ENCODE measurements at places on chromosomes 11 and 22. TPM values are rescaled to one million over a fixed set of nuclear protein-coding genes. Genes with fewer than 3 reads are reported as not detected.

- no peak for DNase-seq
Observed at GRCh38 chr11:48109046-48109666, 107.5 kb upstream of the OR4B1 start.

DNA sequence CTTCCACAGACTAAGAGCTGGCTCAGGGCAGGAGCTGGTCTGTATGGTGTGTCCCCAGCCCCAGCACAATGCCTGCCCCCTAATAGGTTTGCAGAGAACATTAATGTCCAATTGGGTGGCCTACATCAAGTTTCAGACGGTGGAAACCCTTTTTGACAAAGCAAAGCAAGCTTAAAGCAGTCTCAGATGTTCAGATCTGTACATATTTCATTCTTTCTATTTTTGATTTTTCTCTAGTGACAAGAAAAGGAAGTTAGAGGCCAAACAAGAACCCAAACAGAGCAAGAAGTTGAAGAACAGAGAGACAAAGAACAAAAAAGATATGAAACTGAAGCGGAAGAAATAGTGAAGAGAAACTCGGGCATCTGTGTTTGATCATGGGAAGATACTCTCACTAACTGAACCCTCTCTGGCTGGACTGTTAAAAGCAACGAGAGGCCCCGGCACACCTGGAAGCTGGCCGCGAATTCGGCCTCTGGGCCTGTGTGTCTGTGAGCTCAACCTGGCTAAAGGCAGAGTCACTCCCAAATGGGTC lies 40.5 kb downstream of the NAT10 start:
- no peak for DNase-seq

Gene ARHGAP8
- total RNA-seq: 1.1 TPM

DNA sequence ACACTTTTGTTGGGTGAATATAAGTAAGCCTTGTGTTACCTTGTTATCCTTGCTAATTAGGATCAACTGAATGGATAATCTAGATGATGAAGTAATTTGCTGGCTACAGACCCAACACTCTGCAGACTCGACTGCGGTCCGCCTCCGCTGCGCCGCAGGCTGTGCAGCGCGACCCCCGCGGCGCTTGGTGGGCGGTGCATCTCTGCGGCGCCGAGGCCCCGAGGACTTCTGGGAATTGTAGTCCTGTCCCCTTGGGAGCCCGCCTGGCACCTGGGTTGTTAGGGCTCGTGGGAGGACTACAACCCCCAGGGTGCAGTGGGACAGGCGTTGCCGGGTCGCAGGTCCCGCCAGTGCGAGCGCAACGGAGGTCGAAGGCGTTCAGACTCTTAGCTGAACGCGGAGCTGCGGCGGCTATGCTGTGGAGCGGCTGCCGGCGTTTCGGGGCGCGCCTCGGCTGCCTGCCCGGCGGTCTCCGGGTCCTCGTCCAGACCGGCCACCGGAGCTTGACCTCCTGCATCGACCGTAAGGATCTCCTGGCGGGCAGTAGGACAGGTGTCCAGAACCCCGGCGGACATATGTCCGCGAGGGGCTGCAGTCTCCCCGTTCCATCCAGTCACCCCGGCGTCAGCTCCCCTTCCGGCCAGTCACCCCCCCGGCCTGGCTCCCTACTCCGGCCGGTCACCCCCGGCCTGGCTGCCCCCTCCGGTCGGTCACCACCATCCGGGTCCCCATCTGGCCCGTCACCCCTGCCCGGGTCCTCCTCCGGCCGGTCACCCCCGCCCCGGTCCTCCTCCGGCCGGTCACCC lies at the start of the genes ACAD8 and THYN1:
TSS of gene ACAD8 (plus strand) at position 381 of the 806 bp plus-strand sequence. CDS start at position 414, 33 bp downstream.
TSS of gene THYN1 (minus strand) at position 165 of the 806 bp plus-strand sequence. CDS start 470 bp downstream, outside the sequence.
- peak; percentile 95 for DNase-seq

Gene PLXNB2
- 4.3 TPM for total RNA-seq

GRCh38 chr22:47457509-47458300 lies 695.3 kb downstream of the TBC1D22A start:
- DNase-seq: no peak

- no peak for DNase-seq
Observed at GRCh38 chr11:29255401-29255800, 761.4 kb downstream of the KCNA4 start.

DNA sequence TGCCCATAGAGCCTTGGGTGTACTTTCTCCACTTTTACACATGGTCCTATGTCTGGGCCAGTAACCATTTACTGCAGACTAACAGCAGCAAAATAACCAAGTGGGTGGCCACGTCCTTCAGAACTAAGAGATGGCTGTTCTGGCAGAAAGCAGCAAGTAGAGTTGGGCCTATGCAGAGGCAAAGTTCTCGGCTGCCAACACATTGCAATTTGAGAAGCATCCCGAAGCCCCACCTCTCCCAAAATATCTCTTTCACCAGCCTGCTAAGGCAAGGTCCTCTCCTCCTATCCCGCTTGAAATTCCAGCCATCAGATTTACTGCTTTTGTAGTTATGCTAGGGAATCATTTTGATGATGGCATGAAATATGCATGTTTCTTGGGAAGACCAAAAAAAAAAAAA lies 118.5 kb upstream of the APOA1 start:
- no peak for DNase-seq

DNA sequence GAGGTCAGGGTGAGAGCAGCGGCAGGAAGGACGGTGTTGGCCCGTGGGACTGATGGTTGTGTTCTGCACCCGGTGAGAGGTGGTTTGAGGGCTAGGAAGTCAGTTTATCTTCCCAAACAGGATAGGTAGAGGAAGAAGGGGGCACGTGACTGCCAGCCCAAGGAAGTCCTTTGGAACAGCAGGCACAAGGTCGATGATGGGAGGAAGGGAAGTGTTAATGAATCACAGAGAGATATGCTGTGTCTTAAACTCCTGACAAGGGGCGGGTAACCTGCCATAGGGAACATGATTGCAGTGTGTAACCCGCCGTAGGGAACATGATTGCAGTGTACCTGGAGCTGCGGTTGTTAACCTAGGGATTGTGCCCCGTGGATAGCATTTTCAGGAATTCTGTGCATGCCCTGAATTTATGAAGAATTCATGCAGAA lies 49.0 kb downstream of the PRR5L start:
- DNase-seq: no peak

DNA sequence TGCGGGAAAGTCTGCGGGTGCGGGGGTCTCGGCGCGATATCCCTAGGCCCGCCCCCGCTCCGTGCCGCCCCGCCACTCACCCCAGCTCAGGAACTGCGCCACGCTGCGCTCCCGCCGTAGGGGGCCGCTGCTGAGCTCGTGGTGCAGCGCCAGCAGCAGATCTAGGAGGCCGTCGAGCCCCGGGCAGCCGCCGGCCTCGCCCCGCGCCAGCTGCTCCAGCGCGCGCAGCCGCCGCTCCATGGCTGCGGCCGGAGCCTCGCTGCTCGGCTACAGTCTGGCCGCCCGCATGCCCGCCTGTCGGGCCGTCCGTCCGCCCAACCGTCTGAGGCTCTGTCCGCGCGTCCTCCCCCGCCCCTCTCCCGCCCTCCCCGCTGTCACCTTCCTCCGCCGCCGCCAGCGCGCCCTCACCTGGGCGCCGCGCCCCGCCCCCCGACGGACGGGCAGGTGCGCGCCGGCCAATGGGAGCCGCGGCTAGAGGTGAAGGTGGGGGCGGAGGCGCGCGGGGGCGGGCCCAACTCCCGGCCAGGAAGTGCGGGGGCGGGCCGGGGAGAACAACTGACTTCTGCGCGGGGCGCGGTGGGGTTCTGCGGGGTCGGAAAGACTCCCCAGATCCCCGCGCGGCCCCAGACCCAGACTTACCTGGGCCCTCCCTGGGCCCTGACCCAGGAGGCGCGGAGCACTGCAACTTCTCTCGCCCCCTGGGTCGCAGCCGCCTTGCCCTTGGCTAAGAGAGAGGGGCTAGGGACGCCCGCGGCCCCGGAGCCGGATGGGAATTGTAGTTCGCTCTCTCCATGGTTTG lies at the start of gene CDC42BPG:
TSS of gene CDC42BPG (minus strand) at position 324 of the 799 bp plus-strand sequence. CDS start at position 240, 84 bp downstream.
- DNase-seq: peak; percentile 71

Gene OR5P2
- not detected for total RNA-seq

DNA sequence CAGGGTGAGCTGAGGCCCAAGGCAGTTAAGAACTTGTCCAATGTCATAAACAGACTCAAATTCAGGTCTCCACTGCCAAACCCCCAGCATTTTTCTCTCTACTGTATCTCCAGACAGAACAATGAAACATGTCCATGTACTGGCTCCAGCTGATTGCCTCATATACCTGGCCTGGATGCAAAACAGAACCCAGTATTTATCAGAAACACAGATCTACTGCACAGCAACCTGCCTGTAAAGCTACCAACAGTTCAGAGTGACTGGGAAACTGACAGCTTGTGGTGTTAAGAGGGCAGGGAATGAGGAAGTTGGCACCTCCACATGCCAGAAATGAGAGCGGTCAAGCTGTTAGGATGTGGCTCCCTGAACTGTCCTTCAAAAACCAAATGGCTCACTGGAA lies 41.6 kb downstream of the C11orf71 start:
- DNase-seq: no peak

Gene GAL
- not detected for total RNA-seq

DNA sequence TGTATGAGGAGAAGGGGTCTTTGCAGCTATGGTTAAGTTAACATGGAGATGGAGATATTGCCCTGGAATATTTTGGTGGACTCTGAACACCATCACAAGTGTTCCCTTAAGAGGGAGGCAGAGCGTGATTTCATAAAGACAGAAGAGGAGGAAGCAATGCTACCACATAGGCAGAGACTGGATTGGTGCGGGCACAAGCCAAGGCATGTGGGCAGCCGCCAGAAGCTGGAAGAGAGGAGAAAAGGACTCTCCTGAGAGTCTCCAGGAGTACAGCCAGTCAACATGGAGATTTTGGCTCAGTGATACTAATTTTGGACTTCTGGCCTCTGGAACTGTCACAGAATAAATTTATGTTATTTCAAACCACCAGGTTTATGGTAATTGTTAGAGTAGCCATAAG lies 231.6 kb downstream of the OPCML start:
- DNase-seq: no peak

Gene HPS4
- total RNA-seq: 53.4 TPM

- DNase-seq: no peak
Observed at GRCh38 chr11:77346906-77347603, 45.6 kb upstream of the GDPD4 start.

Gene ART1
- total RNA-seq: not detected

DNA sequence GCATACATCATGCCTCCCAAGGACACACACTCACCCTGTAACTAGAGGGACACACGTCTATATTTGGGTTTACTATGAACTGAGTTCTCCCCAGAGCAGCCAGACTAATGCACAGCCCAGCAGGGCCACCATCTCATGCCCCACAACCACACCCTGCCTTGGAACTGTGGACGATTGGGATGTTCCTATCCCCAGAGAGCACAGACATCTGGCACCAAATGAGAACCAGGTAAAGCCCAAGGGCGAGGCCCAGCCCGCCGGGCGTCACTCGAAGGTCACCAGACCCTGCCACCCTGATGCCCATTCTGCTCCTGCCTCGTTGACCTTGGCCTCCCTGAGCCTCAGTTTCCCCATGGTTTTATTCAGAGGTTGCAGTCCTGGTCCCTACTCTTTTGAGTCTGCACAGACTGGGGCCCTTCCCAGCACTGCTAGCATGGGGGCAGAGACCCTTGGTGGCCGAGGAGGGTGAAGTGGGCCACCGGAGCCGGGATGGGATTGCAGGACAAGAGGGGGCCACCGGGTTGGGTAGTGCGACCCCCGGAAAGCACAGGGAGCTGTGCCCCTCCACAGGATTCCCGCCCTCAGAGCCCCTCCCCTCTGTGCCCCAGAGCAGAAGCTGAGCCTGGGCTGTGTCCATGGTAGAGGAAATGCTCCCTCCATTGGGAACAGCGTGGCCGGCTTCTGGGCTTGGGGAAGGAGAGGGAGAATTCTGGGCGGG lies 56.8 kb downstream of the IGLL5 start:
- no peak for DNase-seq

Gene ANO1
- 0.33 TPM for total RNA-seq

GRCh38 chr11:120527111-120527761 lies 15.7 kb downstream of the GRIK4 start:
- no peak for DNase-seq

Gene MS4A3
- not detected for total RNA-seq

- DNase-seq: no peak
Observed at GRCh38 chr11:92322225-92322624, 97.6 kb downstream of the FAT3 start.

GRCh38 chr11:27423125-27423524 lies 49.5 kb downstream of the LGR4 start:
- no peak for DNase-seq

Gene KCNE3
- not detected for total RNA-seq

GRCh38 chr11:31823644-31824331 lies 12.7 kb upstream of the PAX6 start:
- no peak for DNase-seq

GRCh38 chr11:88292171-88292843 lies 45.2 kb downstream of the CTSC start:
- no peak for DNase-seq

GRCh38 chr11:87306262-87306851 lies 268.6 kb downstream of the TMEM135 start:
- no peak for DNase-seq

Gene HPS5
- total RNA-seq: 17.9 TPM

- DNase-seq: no peak
Observed at GRCh38 chr11:18314784-18315523, 7.0 kb downstream of the HPS5 start.

DNA sequence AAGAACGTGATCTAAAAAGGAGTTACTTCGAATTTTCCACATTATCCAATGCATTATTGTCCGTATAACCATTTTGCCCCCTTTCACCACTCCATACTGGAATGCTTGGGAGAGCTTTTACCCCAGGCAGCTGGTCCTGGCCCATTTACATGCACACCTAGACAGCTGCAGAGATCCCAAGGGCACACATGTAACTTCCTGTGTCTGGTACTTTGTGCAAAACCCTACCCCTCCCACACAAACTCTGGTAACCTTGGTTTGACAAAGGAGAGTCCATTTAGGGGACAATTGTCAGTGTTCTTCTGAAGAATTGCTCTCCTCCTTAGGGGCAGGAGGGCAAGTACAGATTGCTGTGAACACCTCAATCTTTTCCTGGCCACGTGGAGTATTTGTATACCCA lies 57.3 kb upstream of the SORL1 start:
- DNase-seq: no peak

Gene MS4A6E
- not detected for total RNA-seq

DNA sequence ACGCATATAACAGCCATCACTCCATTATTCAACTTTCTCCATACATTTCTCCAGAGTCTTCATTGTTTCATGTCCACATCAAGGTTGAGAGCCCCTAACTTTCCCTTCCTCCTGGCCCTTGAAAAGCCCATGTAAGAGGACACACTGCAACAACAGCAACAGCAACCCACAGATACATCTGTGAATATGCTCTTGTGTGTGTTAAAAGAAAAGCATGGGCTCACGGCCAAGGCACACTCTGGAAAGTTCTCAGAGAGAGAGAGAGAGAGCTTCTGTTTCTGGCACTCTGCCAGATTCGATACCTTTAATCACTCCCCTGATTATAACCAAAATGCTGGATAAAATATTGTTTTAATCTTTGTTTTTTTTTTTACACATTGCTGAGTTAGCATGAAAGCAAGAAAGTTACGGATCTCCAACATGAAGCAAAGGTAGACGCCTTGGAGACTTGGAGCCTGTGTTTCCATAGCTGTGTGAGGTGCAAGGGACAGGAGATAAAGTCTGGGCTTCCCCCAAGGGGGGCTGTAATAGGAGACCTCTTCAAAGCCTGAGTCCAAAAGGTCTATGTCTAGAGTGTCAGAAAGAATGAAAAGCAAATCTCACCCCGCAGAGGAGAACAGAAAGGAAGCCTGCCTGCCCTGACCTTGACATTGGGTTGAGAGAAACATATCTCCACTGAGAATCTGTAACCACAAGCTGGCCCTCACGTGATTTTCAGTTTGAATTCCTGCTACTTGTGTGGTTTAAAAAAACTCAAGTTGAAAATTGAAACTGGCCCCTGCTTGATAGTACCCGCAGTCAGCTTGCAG lies 33.7 kb upstream of the MPPED1 start:
- no peak for DNase-seq

Gene ST3GAL4
- 2.6 TPM for total RNA-seq

- DNase-seq: no peak
Observed at GRCh38 chr11:127939000-127939399, 648.4 kb downstream of the ETS1 start.
